Stimulated activated CD4-positive, alpha-beta T cell treated with anti-CD3 and anti-CD28 coated beads, Interleukin-4, amount 100 ng/mL, for 24 hours (primary cell): ENCODE measurements at places on chromosomes 1 and 21.

- no peak for DNase-seq
These were observed 173.6 kb upstream of the IGSF21 start for GRCh38 chr1:17933971-17934370.

DNA sequence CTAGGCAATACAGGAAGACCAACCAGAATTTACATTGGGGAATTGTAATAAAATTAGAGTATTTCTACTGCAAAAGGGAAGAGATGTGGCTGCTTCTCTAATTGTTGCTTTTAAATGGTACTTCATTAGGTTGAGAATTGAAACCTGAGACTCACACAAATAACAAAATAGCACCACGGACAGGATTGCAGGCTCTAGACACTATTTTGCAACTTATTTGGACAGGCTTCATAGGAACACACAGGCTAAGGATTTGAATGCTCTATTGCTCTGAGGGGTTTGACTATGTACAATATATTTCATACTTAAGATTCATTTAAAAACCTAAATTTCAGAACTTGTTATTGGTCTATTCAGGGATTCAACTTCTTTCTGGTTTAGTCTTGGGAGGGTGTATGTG, 79.6 kb downstream of the ATP1B1 start:
- no peak for DNase-seq

DNA sequence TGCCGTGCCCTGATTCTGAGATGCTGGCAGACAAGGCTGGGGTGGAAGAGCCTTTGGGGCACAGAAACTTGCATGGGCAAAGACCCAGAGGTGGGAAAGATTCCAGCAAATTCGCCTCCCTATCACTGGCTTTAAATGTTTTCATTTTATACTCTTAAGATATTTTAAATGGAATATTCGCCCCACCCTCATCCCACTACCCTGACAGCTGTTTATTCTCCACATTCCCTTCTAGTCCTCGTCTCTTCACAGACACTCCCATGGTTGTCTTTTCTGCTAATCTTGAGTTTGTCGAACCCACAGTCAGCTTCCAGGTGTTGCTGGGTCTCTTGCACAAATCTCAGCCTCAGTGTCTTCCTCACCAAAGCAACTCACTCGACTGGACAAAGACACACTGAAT, 245.0 kb downstream of the KAZN start:
- DNase-seq: no peak

DNA sequence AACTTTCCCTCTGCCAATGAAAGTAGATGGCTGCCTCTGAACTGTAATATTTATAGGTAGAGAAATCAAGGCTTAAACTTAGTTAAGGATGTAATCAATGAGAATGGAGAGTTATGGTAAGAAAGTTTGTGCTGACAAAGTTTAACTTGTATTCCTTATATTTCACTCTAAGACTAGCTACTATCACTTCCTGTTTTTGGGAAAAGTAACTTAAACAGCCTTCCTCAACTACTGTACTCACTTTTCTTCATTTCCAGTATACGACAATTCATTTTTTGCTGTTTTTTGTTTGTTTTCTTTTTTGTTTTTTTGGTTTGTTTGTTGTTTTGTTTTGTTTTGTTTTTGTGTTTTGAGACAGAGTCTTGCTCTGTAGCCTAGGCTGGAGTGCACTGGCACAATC, 3.7 kb downstream of the RGS18 start:
- DNase-seq: no peak

GRCh38 chr21:43850728-43851295, 14.2 kb upstream of the AGPAT3 start:
- no peak for DNase-seq

GRCh38 chr21:44515359-44516165, 24.4 kb downstream of the KRTAP10-1 start:
- no peak for DNase-seq

- DNase-seq: no peak
These were observed 102.3 kb upstream of the LMO4 start for GRCh38 chr1:87226341-87226760.

- DNase-seq: no peak
These were observed 304 bp downstream of the PLPPR5 start for GRCh38 chr1:99004254-99004860.

DNA sequence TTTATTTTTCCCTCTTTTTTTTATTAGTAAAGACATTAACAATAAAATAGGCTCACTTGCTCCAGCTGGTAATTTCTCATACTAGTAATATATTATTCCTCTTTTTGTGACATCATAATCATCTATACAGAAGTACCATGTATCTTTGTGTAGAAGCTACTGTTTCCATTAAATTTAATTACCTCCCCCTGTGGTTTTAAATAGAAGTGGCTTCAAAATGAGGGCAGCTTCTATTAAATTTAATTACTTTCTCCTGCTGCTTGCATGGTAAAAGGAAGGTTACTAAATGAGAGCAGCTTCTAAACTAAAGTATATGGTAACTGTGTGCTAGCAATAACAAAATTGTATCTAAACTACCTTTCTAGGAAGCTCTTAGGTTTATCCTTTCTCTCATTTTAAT, 94.0 kb downstream of the DPYD start:
- DNase-seq: no peak

DNA sequence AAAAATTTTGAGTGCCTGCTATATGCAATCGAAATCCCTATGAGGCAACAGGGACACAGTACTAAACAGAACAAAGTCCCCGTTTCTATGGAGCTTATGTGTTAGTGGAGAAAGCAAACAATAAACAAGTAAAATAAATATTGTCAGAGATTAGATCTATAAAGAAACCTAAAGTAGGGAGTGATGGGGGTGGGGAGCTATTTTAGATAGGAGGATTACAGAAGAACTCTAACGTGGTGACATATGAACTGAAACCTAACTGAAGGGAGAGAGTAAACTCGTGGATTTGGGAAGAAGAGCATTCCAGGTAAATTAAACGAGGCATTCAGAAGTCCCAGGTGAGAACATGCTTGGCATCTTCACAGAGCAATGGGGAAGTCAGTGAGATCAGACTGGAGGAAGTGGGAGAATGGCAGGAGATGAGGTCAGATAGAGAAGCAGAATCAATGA, 154.5 kb downstream of the DENND1B start:
- DNase-seq: no peak

- DNase-seq: no peak
These were observed 75.8 kb downstream of the FOXJ3 start for GRCh38 chr1:42259059-42259738.

DNA sequence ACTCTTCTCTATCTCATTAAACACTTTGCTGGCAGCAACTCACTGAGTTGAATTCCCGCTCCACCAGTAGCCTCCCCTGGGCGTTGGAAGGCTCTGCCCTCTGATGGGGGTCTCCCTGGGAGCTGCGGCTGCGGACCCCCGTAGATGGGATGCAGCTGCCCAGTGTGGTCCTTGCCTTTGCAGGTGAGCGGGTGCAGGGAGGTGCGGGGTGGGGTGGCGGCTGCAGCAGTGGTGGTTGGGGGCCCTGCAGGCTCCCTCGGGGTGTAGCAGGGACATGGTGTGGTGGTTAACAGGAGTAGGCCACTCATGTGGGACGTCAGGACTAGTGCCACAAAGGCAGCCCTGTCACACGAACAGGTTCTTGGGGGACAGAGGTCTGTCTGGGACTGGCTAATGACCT, 42.0 kb downstream of the GALNT2 start:
- DNase-seq: no peak

DNA sequence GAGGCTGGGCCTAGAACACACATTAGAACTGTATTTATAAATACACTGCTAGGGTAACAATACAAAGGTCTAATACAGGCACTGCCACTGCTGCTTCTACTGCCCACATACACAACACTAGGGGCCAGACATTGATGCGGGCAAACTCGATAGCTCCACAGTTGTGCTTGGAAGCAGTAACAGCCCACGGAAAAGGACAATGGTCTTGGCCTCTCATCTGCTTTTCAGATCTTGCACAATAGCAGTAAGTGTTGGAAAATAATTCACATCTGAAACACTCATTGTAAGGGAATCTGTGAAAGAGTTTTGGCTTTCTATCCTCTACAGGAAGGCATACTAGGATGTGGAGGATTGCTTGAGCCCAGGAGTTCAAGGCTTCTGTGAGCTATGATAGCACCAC, 6.9 kb upstream of the SPOCD1 start:
- DNase-seq: no peak

- peak; percentile 32 for DNase-seq
These were observed 71.1 kb upstream of the ERRFI1 start for GRCh38 chr1:8097077-8097799.

DNA sequence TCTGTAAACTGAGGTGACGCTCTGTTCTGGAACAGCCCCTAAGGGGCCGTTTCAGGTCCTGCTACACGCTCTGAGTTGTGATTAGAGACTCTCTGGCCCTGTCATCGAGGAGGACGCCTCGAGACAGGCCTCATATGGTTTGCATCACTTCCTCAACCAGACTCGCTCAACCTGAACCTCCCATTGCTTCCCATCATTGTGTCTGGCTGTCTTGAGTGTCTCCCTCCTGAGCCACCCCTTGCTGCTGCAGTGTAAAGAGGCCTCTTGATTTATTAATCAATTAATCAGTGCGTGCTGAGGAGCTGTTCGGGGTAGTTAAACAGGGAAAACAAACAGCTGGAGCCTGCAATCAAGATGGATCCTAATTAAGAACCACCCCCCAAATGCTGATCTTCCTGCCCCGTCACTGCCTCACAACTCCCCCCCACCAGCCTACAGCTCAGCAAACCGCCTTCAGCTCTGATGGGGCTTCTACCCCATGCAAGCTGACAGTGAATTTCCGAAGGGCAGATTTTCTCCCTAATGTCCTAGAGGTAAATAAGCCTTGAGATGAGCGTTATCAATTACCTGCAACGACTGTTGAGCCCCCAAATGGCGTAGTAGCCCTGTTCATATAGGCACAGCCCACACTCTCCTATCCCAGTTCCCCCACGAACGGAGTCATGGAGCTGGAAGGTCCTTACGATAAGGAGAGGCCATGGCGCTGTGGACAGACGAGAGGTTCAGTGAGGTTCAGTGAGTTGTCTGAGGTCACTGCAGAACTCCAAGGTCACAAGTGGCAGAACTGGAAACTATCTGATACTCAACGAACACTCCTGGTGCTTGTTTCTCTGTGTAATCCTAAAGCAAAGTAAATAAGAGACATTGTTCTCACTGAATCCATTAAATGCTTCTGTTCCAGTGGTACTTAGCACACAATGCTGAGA, 210.6 kb downstream of the KIF26B start:
- no peak for DNase-seq

DNA sequence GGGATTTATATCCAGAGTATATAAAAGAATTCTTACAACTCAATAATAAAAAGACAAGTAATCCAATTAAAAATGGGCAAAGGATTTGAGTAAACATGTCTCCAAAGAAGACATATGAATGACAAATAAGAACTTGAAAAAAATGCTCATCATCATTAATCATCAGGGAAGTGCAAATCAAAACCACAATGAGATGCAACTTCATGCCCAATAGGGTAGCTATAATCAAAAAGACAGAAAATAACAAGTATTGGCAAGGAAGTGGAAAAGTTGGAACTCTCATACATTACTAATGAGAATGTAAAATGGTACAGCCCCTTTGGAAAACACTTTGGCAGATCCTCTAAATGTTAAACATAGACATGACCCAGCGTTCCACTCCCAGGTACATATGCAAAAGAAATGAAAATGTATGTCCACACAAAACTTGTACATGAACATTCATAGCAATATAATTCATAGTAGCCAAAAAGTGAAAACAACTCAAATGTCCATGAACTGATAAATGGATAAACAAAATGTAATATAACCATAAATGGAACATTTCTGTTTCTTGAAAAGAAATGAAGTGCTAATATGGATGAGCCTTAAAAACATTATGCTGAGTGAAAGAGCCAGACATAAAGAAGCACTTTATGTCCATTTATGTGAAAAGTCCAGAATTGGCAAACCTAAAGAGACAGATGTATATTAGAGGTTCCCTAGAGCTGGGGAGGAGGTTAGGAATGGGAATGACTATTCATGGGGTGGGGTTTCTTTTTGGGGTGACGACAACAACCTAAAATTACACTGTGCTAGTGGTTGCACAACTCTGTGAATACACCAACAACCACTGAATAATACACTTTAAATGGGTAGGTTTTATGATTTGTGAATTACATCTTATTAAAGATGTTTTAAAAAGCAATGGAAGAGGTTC, 259.7 kb downstream of the RHOU start:
- no peak for DNase-seq

GRCh38 chr21:42379426-42380215, 13.3 kb upstream of the TFF1 start:
- no peak for DNase-seq

GRCh38 chr1:32047701-32048100, 25.0 kb upstream of the TMEM39B start:
- DNase-seq: no peak

DNA sequence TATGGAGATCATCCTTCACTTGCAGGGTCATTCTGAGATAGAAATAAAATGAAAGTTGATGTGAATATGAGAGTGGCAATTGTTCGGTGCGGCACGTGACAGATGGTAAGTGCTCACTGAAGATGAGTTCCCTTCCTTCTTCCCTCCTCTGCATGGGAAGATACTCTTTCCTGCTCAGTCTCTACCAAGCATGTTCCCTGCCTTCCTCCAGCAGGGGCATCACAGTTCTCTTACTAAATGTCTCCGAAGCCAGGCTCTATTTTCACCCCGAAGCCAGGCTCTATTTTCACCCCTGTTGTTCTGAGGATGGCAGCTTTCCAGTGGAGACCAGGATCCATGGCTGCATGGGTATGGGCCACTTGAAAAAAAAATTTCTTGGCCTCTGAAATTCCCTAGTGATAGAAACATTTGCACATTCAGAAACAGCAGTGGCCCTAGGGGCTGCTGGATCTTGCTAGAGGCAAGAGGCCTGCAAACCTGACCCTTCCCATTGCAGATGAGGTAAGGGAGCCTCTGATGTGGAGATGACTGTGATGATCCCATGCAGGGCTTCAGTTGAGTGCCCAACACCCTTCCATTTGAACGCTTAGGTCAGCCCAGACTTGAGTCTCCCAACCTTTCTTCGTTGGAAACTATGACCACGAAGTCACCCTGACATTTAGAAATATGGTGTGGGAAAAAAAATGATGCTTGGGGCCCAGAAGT, 123.7 kb upstream of the HMGB4 start:
- DNase-seq: no peak

GRCh38 chr1:56979986-56980755, 14.4 kb upstream of the C8B start:
- no peak for DNase-seq

GRCh38 chr1:30146448-30146847, 576.9 kb downstream of the MATN1 start:
- DNase-seq: no peak

DNA sequence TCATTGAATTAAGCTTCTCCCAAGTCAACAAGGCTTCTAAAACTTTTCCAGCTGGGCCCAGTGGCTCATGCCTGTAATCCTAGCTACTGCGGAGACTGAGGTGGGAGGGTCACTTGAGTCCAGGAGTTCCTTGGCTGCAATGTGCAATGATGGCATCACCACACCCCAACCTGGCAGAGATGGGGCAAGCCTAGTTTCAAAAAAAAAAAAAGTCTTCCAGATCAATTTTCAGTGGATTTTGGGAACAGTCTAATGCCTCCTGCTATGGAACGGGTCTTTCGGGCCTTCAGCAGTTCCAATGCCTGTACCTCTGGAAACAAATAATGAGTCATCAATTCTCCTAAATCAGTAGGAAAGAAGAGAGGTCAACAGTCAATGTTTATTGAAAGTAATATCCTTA, 38.0 kb downstream of the FMO4 start:
- no peak for DNase-seq
